T-helper 1 cell treated with Interleukin-12 subunit alpha and Interleukin-12 subunit beta and Interleukin-4 antibody, amounts not matched to agents 30 ng/mL and 1 ng/mL, for 36 hours (primary cell): ENCODE measurements at places on chromosomes 6 and 20. TPM values are rescaled to one million over a fixed set of nuclear protein-coding genes. Genes with fewer than 3 reads are reported as not detected.

MRS2 gene
- 23.4 and 23.9 TPM in 2 replicates for total RNA-seq

SUMO4 gene
- 17.3 and 18.7 TPM in 2 replicates for total RNA-seq

TGM2 gene
- 1.6 and 2.3 TPM in 2 replicates for total RNA-seq

PBX2 gene
- total RNA-seq: 97.7 and 106 TPM in 2 replicates

RAD21L1 gene
- not detected in 2 replicates for total RNA-seq

HCRTR2 gene
- total RNA-seq: not detected in 2 replicates

MROH8 gene
- total RNA-seq: 0.98 and 1.0 TPM in 2 replicates

UNC93A gene
- not detected in 2 replicates for total RNA-seq

CST3 gene
- total RNA-seq: 0.59 and 0.83 TPM in 2 replicates

MUC22 gene
- not detected in 2 replicates for total RNA-seq

OTOR gene
- total RNA-seq: not detected in 2 replicates

GSS gene
- total RNA-seq: 58.7 and 59.9 TPM in 2 replicates

KCNG1 gene
- total RNA-seq: 0.10 TPM in 1 of 2 replicates, not detected in the other

ULBP1 gene
- 2.0 and 2.2 TPM in 2 replicates for total RNA-seq

NANP gene
- 6.7 and 6.9 TPM in 2 replicates for total RNA-seq

HMGCLL1 gene
- not detected in 2 replicates for total RNA-seq

GHRH gene
- not detected in 2 replicates for total RNA-seq

EYS gene
- total RNA-seq: not detected in 2 replicates

LY86 gene
- 5.5 and 5.8 TPM in 2 replicates for total RNA-seq

DLL1 gene
- 0.15 TPM in 1 of 2 replicates, not detected in the other for total RNA-seq

LRP11 gene
- total RNA-seq: 2.8 and 2.9 TPM in 2 replicates

PARD6B gene
- 4.5 and 5.2 TPM in 2 replicates for total RNA-seq

CCN2 gene
- not detected in 2 replicates for total RNA-seq

CFAP61 gene
- total RNA-seq: not detected in 2 replicates

PAK5 gene
- total RNA-seq: not detected in 2 replicates

EYA2 gene
- total RNA-seq: not detected in 2 replicates

PLA2G7 gene
- total RNA-seq: not detected in 2 replicates

ARMC2 gene
- total RNA-seq: 5.6 and 6.1 TPM in 2 replicates

ACTL10 gene
- 3.1 and 3.6 TPM in 2 replicates for total RNA-seq

BPIFB4 gene
- total RNA-seq: not detected in 2 replicates

GJA10 gene
- 0.15 and 0.22 TPM in 2 replicates for total RNA-seq

INSM1 gene
- total RNA-seq: 0.29 and 0.47 TPM in 2 replicates

PROCR gene
- total RNA-seq: 0.34 and 0.61 TPM in 2 replicates

BTNL2 gene
- not detected in 2 replicates for total RNA-seq

KCTD20 gene
- 61.4 and 62.4 TPM in 2 replicates for total RNA-seq

CASS4 gene
- 10.2 and 11.5 TPM in 2 replicates for total RNA-seq

MOG gene
- not detected in 2 replicates for total RNA-seq

RSPH4A gene
- 0.29 and 0.37 TPM in 2 replicates for total RNA-seq

TNFRSF6B gene
- total RNA-seq: not detected in 2 replicates

FAM217A gene
- not detected in 2 replicates for total RNA-seq

PACSIN1 gene
- 0.78 and 1.3 TPM in 2 replicates for total RNA-seq

MCHR2 gene
- not detected in 2 replicates for total RNA-seq

CLIC5 gene
- 4.3 and 4.4 TPM in 2 replicates for total RNA-seq

CALHM5 gene
- total RNA-seq: not detected in 2 replicates

SLC22A1 gene
- 2.0 and 4.0 TPM in 2 replicates for total RNA-seq

PROKR2 gene
- total RNA-seq: not detected in 2 replicates

DNAH8 gene
- 0.12 and 0.41 TPM in 2 replicates for total RNA-seq

ZBTB12 gene
- 2.0 and 2.2 TPM in 2 replicates for total RNA-seq

GFRAL gene
- total RNA-seq: not detected in 2 replicates

DNAAF9 gene
- 1.9 and 2.1 TPM in 2 replicates for total RNA-seq

PTPRT gene
- total RNA-seq: not detected in 2 replicates

DACT2 gene
- total RNA-seq: 0.59 and 0.78 TPM in 2 replicates

OXT gene
- 0.61 TPM in 1 of 2 replicates, not detected in the other for total RNA-seq

SLC17A2 gene
- not detected in 2 replicates for total RNA-seq

ZSCAN23 gene
- total RNA-seq: 1.6 and 2.5 TPM in 2 replicates

ARFGEF3 gene
- total RNA-seq: 0.15 TPM in 2 replicates

RUNX2 gene
- total RNA-seq: 12.7 and 14.6 TPM in 2 replicates

SLC26A8 gene
- total RNA-seq: not detected in 2 replicates

RAMACL gene
- 0.22 and 0.39 TPM in 2 replicates for total RNA-seq
